ENCODE measurements at places on chromosomes 6 and 20.

GRCh38 chr6:32166411-32167061, 2.1 kb downstream of the EGFL8 start:
- H3K4me3 ChIP-seq: no peak overlapping the region
- H3K27ac ChIP-seq: peak overlapping the region; percentile 95
- H3K36me3 ChIP-seq: peaks cover 5% of the 10 kb centered on the region

DNA sequence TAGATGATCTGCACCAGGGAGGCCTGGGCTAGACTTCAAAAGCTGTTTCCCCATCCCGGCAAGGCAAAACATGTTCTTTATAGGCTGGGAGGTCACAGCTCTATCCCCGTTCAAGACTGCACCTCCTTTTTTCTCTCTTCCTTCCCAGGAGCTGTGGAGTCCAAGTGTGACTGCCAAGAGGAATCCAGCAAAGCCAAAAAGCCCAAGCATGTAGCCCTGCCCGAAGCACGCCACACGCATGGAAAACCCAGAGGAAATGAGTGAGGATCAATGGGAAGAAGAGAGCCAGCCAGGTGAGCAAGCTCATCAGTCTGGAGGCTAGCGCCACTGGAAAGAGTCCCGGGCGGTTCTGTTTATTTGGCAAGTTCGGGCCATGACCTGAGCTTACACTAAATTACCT, 240.4 kb downstream of the PRL start:
- H3K4me3 ChIP-seq: no peak overlapping the region
- no peaks in the 10 kb centered on the region for H3K36me3 ChIP-seq
- no peaks in the 10 kb centered on the region for H3K4me1 ChIP-seq

GRCh38 chr6:132478674-132479073, 34.2 kb downstream of the STX7 start:
- no peak overlapping the region for H3K4me3 ChIP-seq
- H3K36me3 ChIP-seq: no peaks in the 10 kb centered on the region
- no peak overlapping the region for H3K27ac ChIP-seq
- H3K4me1 ChIP-seq: peaks cover 15% of the 10 kb centered on the region
- H3K27me3 ChIP-seq: no peaks in the 10 kb centered on the region

- DNase-seq: no peak
- H3K4me3 ChIP-seq: no peak overlapping the region
- peaks cover 35% of the 10 kb centered on the region for H3K4me1 ChIP-seq
- no peak overlapping the region for H3K27ac ChIP-seq
- no peaks in the 10 kb centered on the region for H3K27me3 ChIP-seq
These were observed 235.8 kb downstream of the PHACTR1 start for GRCh38 chr6:12952318-12952717.

DNA sequence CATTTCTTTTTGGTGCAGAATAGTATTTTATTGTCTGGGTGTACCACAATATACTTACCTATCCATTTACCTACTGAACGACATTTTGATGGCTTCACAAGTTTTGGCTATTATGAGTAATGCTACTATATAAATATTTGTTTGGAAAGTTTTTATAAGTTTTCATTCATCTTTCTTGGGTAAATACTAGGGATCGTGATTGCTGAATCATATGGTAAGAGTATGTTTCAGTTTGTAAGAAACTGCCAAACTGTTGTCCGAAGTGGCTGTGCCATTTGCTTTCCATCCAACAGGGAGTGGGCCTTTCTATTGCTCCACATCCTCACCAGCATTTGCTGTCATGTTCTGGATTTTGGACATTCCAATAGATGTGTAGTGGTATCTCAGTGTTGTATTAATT, 104.2 kb downstream of the CDYL start:
- DNase-seq: no peak
- no peak overlapping the region for H3K4me3 ChIP-seq
- no peaks in the 10 kb centered on the region for H3K36me3 ChIP-seq
- H3K27me3 ChIP-seq: no peaks in the 10 kb centered on the region
- no peak overlapping the region for H3K27ac ChIP-seq
- peaks cover 7% of the 10 kb centered on the region for H3K4me1 ChIP-seq

- H3K4me3 ChIP-seq: no peak overlapping the region
- peaks cover 37% of the 10 kb centered on the region for H3K4me1 ChIP-seq
- no peaks in the 10 kb centered on the region for H3K27me3 ChIP-seq
- no peaks in the 10 kb centered on the region for H3K36me3 ChIP-seq
- DNase-seq: no peak
These were observed 124.6 kb downstream of the ANKS1A start for GRCh38 chr6:35013701-35014100.

- H3K27me3 ChIP-seq: no peaks in the 10 kb centered on the region
- no peaks in the 10 kb centered on the region for H3K36me3 ChIP-seq
- no peak overlapping the region for H3K27ac ChIP-seq
- DNase-seq: no peak
These were observed 66.9 kb upstream of the FABP7 start for GRCh38 chr6:122712448-122713137.

- H3K27me3 ChIP-seq: no peaks in the 10 kb centered on the region
- no peak overlapping the region for H3K27ac ChIP-seq
- no peaks in the 10 kb centered on the region for H3K36me3 ChIP-seq
- H3K4me3 ChIP-seq: no peak overlapping the region
- no peaks in the 10 kb centered on the region for H3K4me1 ChIP-seq
These were observed 74.5 kb upstream of the TRAF3IP2 start for GRCh38 chr6:111680015-111680712.

DNA sequence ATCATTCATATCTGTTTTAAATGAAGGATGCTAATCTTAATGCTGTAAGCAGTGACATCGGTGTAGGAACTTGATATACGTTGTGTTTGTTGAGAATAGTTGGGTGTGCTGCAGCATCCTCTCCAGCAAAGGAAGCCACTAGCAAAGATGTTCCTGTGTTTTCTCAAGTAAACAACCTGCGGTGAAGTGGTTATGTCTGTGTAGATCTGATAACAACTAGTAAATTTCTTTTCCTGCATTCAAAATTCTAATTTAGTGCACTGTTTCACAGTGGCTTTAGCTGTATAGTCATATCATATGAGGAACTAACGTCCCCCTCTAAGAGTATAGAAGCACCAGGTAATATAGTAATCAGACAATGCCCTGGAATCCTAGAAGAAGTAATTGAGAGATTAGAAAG, 38.7 kb downstream of the NCOA7 start:
- no peak overlapping the region for H3K27ac ChIP-seq
- no peak for DNase-seq
- H3K36me3 ChIP-seq: no peaks in the 10 kb centered on the region

- peaks cover 27% of the 10 kb centered on the region for H3K4me1 ChIP-seq
- peaks cover 14% of the 10 kb centered on the region for H3K36me3 ChIP-seq
- no peak overlapping the region for H3K4me3 ChIP-seq
- DNase-seq: no peak
- H3K27ac ChIP-seq: no peak overlapping the region
These were observed 132.2 kb upstream of the SCGN start for GRCh38 chr6:25519856-25520255.

DNA sequence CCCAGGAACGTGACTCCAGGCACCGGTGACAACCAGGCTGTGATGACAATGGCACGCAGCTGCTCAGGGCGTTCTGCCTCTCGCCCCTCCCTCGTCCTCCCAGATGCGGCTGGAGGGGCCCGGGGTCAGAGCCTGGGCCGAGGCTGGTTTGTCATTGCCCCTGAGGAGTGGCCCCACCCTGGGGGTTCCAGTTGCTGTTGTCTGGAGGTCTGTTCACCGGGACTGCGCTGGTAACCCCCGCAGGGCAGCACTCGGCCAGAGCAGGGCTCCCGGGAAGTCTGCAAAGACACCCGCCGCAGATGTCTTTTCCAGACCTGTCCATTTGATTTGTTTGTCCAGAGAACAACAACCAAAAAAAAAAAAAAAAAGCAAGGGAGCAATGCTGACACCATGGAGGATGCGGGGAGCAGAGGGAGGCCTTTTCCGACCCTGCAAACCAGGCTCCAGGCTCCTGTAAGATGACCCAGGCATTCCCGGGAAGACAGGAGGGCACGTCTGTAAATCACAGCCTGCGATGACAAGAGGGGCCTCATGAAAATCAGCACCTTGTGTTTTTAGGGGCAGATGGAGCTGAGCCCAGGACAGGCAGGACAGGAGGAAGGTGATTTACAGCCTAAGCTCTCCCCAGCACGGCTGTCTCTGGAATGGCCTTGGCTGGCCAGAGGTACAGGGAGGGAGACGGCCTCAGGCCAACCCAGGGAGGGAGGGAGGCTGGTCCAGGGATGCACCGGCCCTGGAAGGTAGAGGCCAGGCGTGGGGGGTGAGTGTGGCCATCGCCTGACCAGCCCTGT, 189.3 kb downstream of the ERMARD start:
- no peaks in the 10 kb centered on the region for H3K36me3 ChIP-seq
- no peak overlapping the region for H3K27ac ChIP-seq
- H3K4me1 ChIP-seq: no peaks in the 10 kb centered on the region
- no peaks in the 10 kb centered on the region for H3K27me3 ChIP-seq

GRCh38 chr6:42280966-42281533, 63.4 kb upstream of the MRPS10 start:
- peaks cover 12% of the 10 kb centered on the region for H3K4me1 ChIP-seq
- H3K27ac ChIP-seq: no peak overlapping the region
- no peak for DNase-seq
- H3K27me3 ChIP-seq: no peaks in the 10 kb centered on the region
- no peaks in the 10 kb centered on the region for H3K36me3 ChIP-seq
- H3K4me3 ChIP-seq: no peak overlapping the region

GRCh38 chr6:34771727-34772126, 14.4 kb downstream of the SNRPC start:
- DNase-seq: no peak
- H3K27me3 ChIP-seq: no peaks in the 10 kb centered on the region
- no peak overlapping the region for H3K4me3 ChIP-seq
- H3K36me3 ChIP-seq: peaks cover 49% of the 10 kb centered on the region

DNA sequence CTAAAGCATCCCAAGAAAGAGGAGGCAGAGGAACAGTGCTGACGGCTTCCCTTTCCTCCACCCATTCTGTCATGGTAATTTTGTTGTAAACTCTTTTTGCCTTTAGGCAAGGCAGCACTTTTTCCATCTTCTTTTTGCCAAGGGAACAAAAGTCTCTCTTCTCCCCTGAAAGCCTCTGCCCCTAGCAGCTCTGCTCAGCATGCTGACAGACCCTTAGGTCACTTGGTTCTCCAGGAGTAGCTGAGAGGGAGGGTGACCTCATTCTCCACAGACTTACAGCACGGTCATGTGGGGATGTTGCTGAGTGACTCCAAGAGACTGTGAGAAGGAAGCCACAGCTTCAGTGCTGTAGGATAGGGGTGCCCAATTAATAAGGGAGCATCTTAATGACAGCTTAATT, 81.1 kb upstream of the RALGAPA2 start:
- H3K4me3 ChIP-seq: no peak overlapping the region
- no peaks in the 10 kb centered on the region for H3K36me3 ChIP-seq
- no peak overlapping the region for H3K27ac ChIP-seq
- DNase-seq: no peak
- no peaks in the 10 kb centered on the region for H3K27me3 ChIP-seq

- no peaks in the 10 kb centered on the region for H3K27me3 ChIP-seq
- no peak overlapping the region for H3K4me3 ChIP-seq
- peaks cover 45% of the 10 kb centered on the region for H3K4me1 ChIP-seq
- no peaks in the 10 kb centered on the region for H3K36me3 ChIP-seq
- DNase-seq: peak; percentile 80
These were observed 73.3 kb downstream of the ADGRG6 start for GRCh38 chr6:142374965-142375733.

GRCh38 chr20:32484225-32484957, 100.7 kb downstream of the NOL4L start:
- H3K27me3 ChIP-seq: no peaks in the 10 kb centered on the region
- peaks cover 31% of the 10 kb centered on the region for H3K4me1 ChIP-seq
- peak; percentile 64 for DNase-seq

- no peaks in the 10 kb centered on the region for H3K36me3 ChIP-seq
- peaks cover 37% of the 10 kb centered on the region for H3K27me3 ChIP-seq
- H3K27ac ChIP-seq: no peak within 1 kb of the TSS
- H3K4me3 ChIP-seq: no peak within 1 kb of the TSS
- H3K4me1 ChIP-seq: no peaks in the 10 kb centered on the region
These were observed at the start of gene TRIM15 for GRCh38 chr6:30163090-30163917. TSS of gene TRIM15 (plus strand) at chr6:30163546. CDS start at chr6:30163685, 139 bp downstream.

DNA sequence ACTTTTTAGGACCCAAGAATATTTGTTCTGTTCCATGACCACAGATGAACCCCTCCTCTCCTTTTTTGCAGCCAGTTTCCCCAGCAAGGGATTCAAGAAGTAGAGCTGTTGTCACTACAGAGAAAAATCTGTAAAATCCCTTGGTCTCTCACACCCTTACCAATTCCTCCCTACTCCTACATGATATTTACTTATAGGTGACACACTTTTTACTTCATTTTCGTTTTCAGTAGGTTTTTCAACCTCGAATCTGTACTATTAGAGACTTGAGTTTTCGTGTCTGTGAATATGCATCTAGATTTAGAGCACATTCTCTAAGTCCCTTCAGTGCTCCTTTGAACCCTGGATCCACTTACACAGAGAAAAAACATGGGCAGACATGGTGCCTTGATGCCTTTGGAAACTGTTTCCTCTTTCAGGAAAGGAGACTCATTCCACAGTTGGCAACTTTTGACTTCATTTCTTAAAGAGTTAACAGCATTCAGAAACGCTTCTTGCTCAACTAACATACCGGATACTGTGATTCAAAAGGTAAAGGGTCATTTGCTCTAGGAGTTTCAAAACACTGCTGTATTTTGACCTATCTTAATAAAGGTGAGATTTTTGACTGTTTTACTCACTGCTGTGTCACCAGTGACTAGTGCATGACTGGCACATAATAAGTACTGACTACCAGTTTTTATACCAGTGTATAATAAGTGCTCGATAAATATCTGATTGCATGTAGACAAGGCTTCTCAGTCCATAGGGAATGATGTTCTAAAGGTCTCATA, 50.6 kb downstream of the LAMA4 start:
- no peaks in the 10 kb centered on the region for H3K27me3 ChIP-seq
- DNase-seq: no peak
- peaks cover 32% of the 10 kb centered on the region for H3K36me3 ChIP-seq

DNA sequence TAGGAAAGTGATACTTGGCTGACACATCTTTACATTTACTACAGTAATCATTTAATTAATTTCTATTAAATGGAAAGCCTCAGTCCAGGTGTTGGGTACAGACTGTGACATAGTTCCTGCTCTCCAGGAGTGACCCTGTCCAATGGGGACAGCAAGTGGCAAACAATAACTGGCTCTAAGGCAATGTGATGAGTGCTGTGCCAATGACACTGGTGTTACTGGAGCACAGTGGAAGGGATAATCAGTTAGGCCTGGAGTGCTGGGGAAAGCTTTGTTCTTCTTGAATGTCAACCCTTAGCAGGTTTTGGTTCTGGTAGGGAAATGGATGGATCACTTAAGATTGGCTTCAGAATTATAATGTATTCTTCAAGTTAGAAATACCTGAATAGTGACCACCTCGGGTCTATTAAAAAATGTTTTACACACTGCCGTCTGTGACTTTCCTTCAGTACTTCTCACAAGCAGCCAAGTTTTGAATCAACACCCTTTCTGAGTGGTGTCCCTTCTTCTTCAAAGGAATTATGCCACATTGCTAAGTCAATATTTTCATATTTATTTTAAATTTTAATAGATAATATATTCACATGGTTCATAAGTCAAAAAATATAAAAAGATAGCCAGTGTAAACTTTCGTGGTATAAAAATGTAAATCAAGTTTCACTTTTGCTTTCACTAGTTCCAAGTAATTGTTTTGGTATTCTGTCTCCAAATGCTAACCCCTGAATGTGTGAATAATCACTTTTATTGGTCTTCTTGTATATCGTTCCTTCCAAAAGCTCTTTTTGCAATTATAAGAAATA, 9.6 kb downstream of the CMTR1 start:
- no peak overlapping the region for H3K4me3 ChIP-seq
- H3K36me3 ChIP-seq: peaks cover 28% of the 10 kb centered on the region
- no peaks in the 10 kb centered on the region for H3K4me1 ChIP-seq
- H3K27me3 ChIP-seq: no peaks in the 10 kb centered on the region

All from cardiac muscle cell (in vitro differentiated cells and primary cell).